NCI-H2029 (cell line): ENCODE measurements at places on chromosomes 12 and 14.

- no peak for DNase-seq
Measured at GRCh38 chr12:5094986-5095385, 51.3 kb downstream of the KCNA5 start.

DNA sequence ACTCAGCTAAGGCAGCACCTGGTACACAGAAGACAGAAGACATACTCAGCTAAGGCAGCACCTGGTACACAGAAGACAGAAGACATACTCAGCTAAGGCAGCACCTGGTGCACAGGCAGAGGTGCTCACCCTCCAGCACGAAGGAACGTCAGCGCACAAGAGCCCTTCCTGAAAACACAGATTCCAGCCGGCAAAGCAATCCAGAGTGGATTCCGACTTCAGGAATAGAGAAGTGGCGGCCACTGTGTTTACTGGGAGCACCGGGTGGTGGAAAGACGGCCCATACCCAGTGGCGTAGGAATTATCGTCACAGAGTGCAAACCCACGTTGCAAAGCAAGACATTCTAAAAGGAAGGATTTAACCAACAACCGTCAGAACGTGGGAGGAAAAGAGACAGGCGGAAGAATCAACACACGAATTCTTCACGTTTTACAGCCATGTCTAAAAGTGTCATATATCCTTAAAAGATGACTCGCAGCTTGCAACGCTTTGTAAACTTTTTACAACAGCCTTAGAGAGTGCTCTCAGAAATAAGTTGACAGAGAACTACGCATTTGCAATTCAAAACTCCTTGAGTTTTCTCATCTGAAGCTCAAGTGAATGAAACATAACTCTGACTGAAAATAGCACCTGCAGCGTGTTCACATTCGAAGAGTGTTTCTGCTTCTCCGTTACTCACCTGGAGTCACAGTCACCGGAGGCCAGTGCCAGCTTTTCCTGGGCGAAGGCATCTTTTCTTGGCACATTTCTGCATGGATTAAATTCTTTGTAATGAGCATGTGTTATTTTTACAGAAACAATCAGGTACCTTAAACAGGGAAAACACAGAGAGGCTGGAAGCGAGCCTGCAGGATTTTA is 55.8 kb upstream of the GALNT9 start:
- DNase-seq: no peak

GRCh38 chr12:54277823-54278276 is 2.1 kb downstream of the CBX5 start:
- DNase-seq: no peak

DNA sequence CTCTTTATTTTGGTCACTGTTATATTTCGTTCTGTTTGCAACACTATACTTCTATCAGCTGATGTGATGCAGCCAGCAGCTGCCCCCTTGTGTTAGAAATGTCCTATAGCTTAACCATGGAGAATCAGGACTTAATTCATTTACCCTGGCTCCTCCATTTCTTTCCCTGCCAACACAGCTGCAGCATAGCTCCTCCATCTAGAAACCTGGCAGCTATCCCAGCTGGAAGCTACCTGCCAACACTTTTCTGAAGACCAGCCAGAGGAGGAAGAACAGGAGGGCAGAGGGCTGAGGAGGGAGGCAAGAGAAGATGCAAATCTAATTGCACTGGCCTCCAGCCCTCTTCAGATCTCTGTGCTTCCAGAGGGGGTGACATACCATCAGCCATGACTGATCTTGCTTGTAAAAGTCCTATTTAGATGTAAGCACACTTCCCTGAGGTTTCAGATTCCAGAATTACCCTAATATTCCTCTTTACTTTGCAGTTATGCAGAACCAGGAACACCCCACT is 156.8 kb upstream of the TMEM260 start:
- DNase-seq: peak; percentile 98

- no peak for DNase-seq
Measured at GRCh38 chr12:52149651-52150241, 42.1 kb downstream of the KRT80 start.

GRCh38 chr12:53179687-53180219 is 769 bp upstream of the ZNF740 start:
- no peak for DNase-seq

- DNase-seq: peak; percentile 74
Measured at GRCh38 chr14:59182641-59183040, 5.8 kb upstream of the DAAM1 start.

DNA sequence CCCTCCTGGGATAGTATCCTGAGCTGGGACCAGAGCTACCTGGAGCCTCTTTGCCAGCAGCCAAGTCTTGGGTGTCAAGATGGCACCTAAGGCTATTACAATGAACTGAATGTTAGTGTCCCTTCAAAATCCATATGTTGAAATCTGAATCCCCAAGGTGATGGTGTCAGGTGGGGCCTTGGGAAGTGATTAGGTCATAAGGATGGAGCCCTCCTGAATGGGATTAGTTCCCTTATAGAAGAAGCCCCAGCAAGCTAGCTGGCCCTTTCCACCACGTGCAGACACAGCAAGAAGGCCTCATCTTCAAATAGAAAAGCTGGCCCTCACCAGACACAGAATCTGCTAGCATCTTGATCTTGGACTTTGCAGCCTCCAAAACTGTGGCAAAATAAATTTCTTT is 12.4 kb downstream of the NFKBIA start:
- DNase-seq: no peak

DNA sequence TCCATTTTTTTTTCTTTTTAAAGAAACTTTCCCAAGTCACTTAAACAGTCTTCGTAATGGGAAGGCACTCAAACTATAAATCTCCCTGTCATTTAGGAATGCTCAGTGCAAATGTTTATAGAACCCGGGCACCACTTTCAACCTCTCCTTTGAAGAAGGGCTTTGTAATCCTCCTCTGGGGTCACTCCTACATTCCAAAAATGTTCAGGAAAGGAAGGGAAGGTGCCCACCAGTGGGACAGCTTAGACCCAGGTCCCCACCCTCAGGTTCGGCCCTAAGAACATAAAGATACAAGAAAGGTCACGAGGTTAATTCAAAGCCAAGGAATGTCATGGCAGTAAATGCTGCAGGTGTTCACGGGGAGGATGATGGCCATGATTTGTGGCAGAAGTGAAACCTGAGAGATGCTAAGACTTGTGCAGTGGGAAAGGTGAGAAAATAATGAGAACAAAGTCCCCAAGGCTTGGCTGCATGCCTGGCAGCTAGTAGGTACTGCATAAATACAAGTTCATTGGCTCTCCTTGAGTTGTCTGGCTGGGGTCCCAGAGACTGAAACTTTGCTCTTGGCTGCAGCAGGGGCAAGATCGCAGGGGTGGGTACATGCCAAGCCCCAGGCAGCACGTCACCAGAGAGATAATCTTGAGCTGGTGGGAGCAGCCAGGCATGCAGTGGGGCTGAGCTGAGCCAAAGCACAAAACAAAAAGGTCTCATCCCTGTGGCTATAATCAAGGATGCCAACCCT is 21.1 kb downstream of the KRT18 start:
- peak; percentile 29 for DNase-seq

- DNase-seq: no peak
Measured at GRCh38 chr12:20443255-20443654, 74.9 kb downstream of the PDE3A start.

- DNase-seq: no peak
Measured at GRCh38 chr14:105427412-105427811, 7.8 kb downstream of the MTA1 start.

- no peak for DNase-seq
Measured at GRCh38 chr14:91901449-91902226, 34.3 kb upstream of the TC2N start.

DNA sequence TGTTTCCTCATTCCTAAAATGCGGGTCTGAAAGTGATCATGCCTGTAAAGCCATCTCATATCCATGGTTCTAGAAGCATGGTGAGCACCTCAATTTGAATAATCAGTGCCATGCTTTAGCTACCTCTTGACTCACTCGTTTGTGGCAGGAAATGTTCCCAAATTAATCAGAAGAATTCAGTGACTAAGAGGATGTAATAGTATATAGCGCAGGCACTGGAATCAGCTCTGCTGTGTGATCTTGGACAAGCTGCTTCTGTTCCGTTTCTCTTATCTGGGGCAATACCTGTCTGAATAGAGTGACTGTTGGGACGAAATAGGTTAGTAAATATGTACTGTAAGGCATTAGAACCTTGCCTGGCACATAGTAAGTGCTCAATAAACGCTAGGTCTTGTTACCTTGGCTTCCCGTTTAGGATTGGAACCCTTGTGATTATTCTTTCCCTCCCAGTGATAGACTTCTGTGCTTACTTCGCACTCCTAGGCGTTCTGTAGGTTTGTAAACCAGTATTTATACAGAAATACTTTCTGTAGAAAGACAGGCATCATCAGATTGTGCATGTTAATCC is 820 bp upstream of the SMAGP start:
- no peak for DNase-seq

- DNase-seq: no peak
Measured at GRCh38 chr12:103883908-103884307, 42.9 kb upstream of the NT5DC3 start.

GRCh38 chr12:117485984-117486839 is 124.8 kb upstream of the NOS1 start:
- DNase-seq: peak; percentile 95

DNA sequence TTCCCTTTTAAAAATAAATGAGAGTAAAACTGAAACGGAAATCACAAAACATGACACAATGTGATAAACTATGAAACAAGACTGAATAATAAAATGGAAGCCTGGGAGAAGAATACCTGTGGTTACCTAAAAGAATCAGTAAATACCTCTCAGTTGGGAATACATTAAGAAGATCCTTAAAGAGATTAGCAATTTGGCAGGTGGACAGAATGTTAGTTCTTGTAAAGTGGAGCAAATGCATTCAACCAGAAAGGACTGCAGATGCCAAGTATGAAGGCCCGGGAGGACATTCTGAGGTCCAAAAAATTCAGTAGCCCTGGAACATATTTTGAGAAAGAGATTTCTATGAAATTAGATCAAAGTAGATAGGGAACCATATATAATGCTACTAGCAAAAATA is 861.3 kb upstream of the SEL1L start:
- DNase-seq: no peak

DNA sequence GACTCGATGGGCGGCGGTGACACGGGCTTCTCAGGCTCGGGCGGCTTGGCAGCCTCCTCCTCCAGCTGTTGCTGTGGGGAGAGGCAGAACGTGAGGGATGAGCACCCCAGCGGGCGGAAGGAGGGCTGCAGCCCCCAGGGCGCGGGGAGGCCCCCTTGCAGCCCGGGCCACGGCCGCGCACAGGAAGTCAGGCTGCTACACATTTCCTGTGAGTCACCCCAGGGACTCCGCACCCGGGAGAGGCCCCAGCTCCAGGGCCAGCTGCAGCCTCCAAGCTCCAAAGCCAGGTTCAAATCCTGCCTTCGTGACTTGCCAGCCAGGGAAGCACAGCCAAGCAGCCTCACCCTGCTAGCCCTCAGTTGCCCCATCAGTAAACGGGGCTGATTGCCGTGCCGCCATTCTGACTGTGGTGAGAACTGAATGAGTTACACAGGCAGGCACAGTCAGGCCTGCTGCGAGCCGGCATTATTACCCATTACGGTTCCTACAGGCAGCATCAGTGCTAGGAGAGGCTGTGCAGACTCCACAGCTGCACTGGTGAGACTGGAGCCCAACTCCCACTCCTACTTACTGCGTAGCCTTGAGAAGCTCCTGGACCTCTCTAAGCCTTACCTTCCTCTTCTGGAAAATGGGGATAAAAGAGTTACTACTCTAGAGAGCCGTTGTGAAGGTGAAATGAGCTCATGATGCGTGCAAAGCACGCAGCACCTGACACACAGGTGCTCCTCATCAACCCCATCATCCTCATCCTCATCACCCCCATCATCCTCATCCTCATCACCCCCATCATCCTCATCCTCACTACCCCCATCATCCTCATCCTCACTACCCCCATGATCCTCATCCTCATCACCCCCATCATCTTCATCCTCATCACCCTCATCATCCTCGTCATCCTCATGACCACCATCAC is 100.9 kb downstream of the NCOR2 start:
- DNase-seq: no peak

DNA sequence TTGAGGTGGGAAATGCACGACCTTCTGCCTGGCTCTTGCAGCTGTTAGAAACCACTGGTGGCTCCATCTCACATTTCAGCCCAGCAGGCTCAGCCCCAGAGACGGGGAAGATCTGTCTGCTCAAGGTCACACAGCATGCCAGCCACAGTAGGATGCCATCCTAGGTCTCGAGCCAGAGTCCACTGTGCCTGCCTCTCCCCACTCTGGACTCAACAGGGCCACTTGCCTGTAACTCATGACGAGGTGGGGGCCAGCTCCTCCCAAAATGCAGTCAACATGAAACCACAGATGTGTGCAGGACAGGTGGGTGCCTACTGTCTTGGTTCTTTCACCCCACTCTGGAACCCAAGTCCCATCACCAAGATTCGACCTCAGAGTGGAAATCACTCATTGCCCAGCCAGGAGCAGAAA is 23.2 kb downstream of the BCL11B start:
- DNase-seq: no peak

- no peak for DNase-seq
Measured at GRCh38 chr12:52607314-52607713, 6.1 kb upstream of the KRT72 start.

DNA sequence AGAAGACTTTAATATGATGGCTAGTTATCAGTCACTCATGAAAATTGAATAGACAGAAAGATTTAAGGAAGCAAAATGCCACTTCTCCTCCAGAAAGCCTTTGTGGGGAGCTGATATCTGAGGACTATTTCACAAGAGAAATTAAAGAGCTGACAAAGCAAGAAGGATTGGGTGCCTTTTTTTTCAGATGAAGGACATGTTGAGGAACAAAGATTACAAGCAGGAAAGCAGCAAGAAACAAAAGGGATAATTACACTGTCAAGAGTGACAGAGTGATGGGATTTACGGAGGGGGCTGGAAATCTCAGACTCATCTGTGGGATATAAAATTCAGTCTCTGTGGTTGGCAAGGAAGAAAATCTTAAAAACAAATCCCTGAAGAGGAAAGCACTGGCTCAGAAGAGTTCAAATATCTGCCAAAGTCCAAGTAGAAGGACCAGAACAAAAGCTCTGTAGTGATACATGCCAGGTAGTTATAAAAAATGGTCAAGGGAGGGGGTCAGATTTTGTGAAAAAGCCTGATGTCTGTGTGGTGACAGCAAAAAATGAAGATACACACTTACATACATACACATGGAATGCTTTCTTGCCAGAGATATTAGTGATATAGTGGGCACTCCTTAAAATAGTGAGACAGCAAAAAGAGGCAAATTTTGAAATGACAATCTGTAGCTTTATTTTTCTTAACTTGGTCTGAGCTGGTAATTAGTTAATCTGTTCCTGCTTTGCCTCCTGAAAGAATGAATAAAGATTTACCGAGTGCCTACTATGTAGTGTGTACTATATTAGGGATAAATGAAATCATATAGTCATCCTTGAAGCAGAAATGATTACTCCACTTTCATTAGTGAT is 62.9 kb downstream of the EPS8 start:
- no peak for DNase-seq

DNA sequence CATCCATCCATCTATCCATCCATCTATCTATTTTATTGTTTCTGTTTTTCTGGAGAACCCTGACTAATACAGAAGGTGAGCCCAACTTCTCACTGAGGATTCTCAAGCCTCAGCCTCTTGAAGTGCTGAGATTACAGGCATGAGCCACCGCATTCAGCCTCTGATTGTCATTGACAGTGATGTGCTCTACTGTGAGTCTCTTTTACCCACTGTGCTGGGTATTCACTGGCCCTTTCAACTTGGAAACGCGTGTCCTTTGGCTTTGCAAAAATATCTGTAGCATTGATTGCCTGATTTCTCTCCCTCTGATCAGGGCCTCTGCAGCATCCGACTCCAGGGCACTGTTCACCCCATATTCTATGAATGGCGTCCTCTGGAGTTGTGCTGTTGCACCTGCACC is 29.6 kb upstream of the TCL1B start:
- DNase-seq: no peak
